ENCODE measurements at places on chromosomes 12 and 14.

DNA sequence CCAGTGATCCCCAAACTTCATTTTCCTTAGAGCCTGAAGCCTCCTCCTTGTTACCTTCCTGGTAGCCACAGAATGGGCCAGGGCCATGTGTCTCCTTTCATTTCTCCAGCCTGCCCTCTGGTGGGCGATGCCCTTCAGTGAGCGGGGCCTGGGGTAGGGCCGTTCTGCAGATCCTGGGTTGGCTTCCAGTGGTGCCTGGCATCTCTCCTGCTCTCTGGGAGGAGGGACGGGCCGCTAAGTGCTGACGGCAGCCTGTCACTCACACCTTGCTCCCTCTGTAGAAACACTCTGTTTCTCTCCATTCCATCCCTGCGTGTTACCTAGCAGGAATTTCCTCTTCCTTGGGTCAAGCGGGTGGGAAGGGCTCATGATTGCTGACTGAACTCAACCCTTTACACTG is 232.1 kb downstream of the CACNA1C start:
- DNase-seq: no peak

GRCh38 chr14:43877351-43877960 is 629.6 kb downstream of the FSCB start:
- no peak for DNase-seq

DNA sequence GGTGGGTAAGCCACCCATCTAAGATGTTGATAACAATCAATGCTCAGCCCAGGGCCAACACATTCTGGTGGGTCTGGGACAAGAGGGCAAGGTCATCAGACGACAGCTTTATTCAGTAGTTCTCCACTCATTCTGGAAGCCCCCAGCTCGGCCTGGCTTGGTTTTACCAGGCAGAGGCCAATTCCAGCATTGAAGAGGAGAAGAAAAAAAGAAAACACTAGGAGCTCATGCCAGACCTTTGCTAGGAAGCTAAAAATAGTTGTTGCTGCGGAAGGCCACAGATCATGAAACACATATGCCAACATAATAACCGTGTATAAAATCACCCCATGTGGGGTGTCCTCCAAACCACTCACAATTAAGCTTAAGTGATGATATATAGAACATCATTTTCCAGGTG is 44.4 kb downstream of the CCDC60 start:
- DNase-seq: no peak

GRCh38 chr14:31543969-31544799 is 17.0 kb upstream of the NUBPL start:
- DNase-seq: no peak

DNA sequence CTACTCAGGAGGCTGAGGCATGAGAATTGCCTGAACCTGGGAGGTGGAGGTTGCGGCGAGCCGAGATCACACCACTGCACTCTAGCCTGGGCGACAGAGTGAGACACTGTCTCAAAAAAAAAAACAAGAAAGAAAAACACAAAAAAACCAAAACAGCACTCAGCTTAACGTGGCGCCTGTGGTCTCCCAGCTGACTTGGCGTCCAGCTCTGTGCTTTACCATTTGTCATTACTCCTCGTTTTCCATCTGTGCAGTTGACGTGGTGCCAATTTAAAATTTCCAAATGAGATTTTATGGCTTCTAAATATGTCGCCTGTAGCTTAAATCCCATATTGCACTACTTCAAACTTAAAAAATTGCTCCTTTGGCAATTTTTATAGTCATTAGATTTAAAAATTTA is 2.0 kb downstream of the MGP start:
- DNase-seq: no peak

DNA sequence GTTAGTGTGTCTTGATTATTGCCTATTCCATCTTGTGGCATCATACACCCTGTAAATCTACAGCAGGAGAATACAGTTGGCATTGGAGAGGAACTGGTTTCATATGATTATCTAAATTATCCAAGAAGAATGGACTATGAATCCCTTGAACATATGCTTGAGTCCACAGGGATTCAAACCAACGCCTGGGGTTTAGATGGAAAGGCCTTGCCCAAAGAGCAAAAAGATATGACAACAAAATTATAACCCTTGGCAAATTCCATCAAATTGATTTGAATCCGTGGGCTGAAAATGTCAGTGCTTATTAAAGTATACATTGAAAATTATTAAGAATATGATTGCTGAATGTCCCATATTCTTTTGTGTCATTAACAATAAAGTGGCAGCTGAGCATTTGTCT is 108.2 kb downstream of the PDE3A start:
- DNase-seq: no peak

GRCh38 chr14:21486640-21487087 is 9.7 kb downstream of the TOX4 start:
- no peak for DNase-seq

- no peak for DNase-seq
These were observed 104.6 kb downstream of the EFCAB11 start for GRCh38 chr14:89849931-89850330.

DNA sequence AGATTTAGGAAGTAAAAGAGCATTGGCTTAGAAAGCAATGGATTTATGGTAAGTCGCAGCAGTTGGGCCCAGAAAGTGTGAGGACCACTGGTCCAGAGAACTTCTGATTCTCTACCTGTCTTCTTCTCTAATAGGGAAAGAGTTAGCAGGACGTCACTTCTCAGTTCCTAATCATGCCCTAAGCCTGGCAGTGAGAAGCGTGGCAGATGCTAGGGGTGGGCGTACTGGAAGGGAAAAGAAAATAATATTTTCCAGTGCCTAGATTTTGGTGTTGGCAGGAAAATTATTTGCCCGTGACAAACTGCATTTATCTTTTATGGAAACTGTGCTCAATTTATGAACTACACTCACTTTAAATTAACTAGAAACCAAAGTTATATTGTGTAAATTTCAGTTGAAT is 212.3 kb downstream of the PPFIA2 start:
- no peak for DNase-seq

DNA sequence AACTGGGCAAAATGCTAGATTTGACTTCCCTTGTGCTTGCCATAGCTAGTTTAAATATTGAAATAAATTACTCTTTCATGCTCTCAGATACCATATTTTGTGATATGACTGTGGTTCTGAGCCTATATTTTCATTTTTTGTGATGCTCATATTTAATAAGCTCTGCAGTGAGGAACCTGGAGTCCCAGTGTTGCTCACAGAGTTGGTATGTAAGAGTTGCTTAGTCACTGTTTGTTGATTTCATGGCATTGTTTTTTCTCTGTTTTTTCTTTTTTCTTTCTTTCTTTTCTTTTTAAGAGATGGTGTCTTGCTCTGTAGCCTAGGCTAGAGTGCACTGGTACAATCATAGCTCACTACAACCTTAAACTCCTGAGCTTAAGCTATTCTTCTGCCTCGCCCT is 750.5 kb upstream of the TMEM132C start:
- DNase-seq: no peak

DNA sequence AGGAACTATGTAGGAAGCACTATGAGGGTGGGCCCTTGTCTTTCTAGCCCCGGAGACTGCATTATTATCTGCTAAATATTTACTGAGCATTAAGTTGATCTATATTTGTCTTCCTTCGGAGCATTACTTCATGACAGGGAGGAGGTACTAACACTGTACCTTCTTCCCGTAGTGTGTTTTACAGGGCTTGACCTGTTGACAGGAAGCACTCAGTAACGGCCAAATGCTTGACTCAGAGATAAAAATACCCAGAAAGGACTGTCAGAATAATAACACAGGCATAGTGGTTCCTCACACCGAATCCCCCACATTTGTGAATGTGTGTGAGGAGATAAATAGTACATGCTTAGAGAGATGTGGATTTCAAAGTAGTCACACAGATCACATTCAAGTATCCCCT is 466.6 kb downstream of the EGLN3 start:
- no peak for DNase-seq

GRCh38 chr14:64919618-64920017 is 5.4 kb downstream of the CHURC1 start:
- no peak for DNase-seq

- DNase-seq: peak; percentile 20
These were observed 323 bp downstream of the VTI1B start for GRCh38 chr14:67674139-67674479.

- DNase-seq: no peak
These were observed 254.3 kb downstream of the RGS6 start for GRCh38 chr14:72186523-72186922.

- DNase-seq: no peak
These were observed 68.5 kb downstream of the PKP2 start for GRCh38 chr12:32828120-32828519.

DNA sequence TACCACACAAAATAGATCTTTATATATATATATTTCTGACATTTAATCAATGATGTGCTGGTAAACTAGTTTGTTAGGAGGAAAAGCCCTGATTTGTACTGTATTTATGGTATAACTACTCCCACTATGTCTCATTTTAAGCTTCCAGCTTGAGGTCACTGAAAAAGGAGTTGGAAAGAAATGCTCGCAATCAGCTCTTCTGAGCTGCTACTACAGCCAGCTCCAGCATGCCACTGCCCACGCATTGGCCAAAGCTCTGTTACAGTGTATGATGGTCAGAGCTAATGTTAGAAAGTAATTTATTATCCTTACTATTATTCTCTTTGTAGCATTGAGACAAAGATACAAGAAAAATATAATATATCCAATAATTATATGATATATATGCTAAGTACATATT is 55.0 kb upstream of the PCED1B start:
- DNase-seq: no peak

DNA sequence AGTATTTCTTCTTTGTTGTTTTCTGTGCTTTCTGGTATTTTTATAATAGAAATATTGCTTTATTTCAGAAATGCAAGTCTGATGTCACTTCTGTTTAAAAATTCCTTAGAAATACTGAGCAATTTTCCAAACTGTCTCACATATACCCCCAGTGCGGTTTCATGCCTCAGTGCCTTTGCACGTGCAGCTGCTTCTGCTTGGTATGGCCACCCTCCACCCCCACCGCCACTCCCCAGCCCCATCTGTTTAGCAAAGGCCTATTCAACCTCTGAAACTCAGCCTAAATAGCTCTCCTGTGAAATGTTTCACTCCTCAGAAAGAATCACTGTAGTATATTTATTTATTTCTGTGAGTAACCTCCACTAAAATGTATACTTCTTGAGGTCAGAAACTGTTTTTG is 52.3 kb downstream of the PPM1H start:
- DNase-seq: no peak

DNA sequence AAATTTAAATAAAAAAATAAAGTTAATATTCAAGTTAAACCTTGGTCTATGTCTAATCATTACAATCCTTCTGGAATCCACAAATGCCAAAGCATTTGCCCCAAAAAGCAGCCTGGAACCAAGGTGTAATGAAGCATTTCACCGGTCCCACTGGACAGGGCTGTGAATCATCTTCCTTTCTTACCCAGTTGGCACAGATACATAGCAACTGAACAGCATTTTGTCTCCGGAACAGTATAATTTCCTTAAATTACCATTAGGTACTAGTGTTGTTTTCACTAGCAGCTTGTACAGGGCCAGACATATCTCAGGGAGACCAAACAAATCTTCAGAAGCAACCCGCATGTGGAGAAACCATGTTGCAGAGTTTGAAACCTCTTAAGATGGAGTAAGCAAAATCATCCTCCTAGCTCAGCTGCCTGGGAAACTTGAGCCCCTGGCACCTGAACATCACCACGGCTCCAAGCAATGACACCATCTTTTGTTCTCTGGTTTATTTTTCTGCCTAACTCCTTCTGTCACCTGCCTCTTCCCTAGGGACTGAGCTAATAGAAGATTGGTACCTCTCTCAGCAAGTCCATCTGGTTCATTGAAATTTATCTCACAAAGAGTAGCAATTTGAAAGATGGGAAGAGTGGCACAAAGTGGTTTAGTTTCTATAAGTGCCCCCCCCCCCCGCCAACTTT is 17.9 kb upstream of the MDM1 start:
- no peak for DNase-seq

GRCh38 chr14:33642691-33643244 is 308.1 kb downstream of the EGLN3 start:
- no peak for DNase-seq

DNA sequence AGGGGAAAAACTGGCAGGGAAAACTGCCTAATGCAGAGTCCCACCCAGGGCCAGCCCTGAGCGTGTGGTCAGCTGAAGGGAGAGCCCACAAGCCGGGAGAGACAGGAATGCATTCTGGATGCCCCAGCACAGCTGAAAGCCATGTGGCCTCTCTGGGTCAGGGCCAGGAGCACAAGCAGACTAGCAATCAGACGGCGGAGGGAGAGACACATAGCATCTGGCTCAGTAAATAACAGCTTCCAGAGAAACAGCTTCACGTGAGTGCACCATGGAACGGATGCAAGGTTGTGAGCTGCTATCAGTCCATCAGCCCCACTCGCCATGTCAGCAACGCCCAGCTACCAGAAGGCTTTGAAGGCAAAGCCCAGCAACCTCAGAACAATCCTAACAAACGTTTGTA is 28.2 kb upstream of the TMEM106C start:
- no peak for DNase-seq

GRCh38 chr12:128578045-128578444 is 245.7 kb downstream of the SLC15A4 start:
- no peak for DNase-seq

DNA sequence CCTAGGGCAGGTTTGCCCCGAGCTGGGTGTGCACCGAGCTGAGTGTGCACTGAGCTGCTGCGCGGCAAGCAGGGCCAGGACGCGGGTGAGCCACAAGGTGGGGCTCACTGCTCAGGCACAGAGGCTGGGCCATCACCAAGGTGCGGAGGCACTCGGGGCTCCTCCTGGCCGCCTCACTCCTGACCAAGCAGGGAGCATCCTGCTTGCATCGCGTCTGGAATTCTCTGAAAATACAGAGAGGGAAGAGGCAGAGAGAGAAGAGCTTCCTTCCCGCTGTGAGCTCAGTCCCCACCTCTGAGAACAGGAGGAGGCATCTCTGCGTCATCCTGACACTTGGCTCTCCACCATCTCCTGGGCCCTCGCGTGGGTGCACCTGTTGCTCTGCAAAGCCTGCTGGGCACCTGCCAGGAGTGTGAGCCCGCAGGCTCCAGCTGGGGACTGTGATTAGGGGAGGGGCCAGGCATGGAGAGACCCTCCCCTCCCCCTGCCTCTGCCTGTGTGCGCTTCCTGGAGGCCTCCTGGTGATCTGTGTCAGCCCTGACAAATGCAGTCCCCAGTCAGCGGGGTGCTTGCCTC is 116.3 kb downstream of the GLT1D1 start:
- peak; percentile 14 for DNase-seq

GRCh38 chr12:60830381-60830780 is 1234.6 kb downstream of the SLC16A7 start:
- DNase-seq: no peak

- no peak for DNase-seq
These were observed 72.0 kb downstream of the NUMB start for GRCh38 chr14:73386342-73386741.

GRCh38 chr14:36976571-36977023 is 195.8 kb downstream of the SLC25A21 start:
- DNase-seq: no peak

- no peak for DNase-seq
These were observed 107.3 kb downstream of the PPP2R5E start for GRCh38 chr14:63435838-63436237.

- no peak for DNase-seq
These were observed 5.6 kb downstream of the GMFB start for GRCh38 chr14:54483073-54483745.

All from stimulated activated CD4-positive, alpha-beta T cell treated with anti-CD3 and anti-CD28 coated beads, TNF-alpha, amount 100 ng/mL, for 24 hours (primary cell).